ENCODE measurements at places on chromosomes 12 and 14.

DNA sequence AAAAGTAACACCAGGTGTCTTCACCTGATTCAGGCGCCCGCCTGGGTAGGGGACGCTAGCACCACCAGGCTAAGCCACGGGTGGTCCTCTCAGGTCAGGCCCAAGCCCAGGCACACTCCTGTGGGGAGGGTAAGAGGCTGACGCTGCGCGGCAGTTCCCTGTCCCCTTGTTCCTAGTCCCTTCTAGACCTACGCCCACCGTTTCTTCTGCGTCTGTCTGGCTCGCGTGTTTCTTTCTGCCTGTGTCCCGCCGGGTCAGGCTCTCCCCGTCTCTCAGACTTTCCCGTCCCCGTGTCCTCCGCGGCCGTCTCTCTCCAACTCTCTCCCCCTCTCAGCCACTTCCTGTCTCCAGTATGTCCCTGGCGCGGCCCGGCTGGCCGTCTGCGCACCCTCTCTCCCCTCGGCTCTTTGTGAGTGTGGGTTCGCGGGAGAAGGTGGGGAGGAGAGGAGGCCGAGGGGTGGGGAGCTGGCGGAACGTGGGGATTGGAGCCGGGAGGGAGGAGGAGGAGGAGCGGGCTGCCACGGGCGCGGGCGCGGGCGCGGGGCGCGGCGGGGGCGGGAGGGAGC, 3.1 kb upstream of the TNS2 start:
- DNase-seq, result peak; percentile 77

DNA sequence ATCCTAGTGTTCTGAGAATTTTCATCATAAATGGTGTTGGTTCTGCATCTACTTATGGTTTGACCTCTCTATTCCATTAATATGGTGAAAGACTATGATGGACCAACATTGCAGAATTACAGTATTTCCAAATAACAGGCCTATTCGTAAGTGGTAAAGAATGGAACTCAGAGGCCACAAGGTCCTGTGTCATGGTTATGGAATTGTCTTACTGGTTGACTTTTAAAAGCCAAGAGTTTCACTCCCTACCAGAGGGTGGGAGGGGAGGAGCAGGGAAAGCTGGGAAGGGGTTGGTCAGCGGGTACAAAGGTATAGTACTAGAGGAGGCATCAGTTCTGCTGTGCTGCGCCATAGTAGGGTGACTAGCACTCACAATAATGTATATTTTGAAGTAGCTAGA, 153.4 kb downstream of the TMEM132D start:
- DNase-seq, result no peak

GRCh38 chr14:69716478-69717187, 50.3 kb upstream of the SRSF5 start:
- DNase-seq, result peak; percentile 66

DNA sequence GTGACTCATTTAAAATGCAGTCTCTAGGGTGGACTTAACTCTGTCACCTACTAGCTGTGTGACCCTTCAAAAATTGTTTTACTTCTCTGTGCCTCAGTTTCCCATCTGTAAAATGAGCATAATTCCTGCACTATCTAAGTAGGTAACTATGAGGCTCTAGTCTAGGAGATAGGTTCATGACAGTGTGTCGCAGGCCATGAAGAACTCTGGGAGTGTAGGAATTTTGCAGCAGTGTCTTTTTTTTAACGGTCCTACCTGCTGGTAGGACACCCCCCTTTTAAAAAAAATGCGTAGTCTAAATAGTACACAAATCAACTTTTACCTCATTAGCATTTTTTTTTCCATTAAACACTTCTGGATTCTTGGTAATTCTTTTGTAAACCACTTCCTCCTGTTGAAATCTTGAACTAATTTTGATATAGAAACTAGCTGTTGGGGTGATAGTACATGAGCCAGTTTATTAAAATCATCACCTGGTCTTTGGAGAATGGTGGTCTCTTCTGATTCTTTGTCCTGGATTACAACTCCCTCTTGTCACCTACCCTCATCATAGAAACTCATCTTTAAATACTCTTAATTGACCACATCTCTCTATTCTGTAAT, 86.0 kb upstream of the SLC38A2 start:
- DNase-seq, result no peak

DNA sequence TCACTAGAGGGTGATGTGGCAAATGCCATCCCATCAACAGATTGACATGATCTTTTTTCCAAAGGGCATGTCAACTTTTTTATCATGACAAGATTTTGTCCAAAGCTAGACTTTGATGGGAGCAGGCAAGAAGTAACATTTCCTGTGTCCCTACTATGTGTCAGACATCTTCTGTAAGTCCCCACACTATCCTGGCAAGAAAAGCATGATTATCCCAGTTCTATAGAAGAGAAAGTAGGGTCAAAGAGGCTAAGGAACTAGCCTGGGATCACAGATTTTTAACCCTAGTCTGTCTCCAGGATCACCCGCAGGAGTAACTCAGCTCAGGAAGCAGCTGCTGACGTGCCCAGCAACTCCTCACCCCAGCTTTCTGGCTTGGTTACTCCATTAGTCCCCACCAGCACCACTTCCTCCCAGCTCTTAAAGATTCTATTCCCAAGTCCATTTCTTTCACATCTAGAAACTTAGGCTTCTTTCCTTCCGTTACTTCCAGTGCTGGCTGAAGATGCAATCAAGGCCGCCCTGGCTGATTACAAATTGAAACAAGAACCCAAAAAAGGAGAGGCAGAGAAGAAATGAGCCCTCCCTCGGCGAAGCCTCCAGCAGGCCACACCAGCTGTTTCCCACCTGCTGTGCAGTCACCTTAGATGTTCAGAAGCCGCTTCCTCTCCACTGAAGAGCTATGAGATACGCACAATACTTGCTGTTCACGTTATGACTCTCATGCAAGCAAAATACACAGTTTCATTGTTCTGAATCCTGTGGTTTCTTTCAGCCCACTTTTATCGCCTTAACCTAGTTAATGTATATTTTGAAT, 6.2 kb downstream of the ISCU start:
- no peak for DNase-seq

All from fibroblast of skin of left quadriceps (primary cell).